ENCODE measurements at places on chromosomes 5 and 9.

DNA sequence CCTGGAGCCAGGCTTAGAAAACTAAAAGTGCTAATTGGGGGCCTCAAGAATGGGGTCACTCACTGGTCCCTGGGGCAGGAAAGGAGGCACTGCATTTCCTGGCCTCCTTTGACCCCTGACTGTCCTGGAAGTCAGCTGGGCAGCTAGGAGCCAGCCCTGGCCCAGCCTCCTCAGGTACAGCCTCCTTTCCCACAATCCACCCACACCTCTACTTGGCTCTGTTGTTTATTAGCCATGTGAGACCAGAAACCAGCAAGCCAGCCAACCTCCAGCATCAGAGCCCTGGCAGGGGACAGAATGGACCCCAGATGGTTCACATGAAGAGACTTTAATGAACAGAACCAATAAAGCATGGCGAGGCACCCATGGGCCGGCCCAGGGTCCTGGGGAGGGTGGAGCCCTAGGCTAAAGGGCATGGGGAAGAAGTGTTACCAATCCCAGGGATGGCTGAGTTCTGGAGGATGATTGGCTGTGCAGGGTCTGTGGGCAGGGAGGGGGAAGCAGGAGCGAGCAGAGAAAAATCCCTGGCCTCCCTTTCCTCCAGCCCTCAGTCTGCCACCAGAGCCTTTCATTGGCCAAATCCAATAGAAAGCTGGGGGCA, 55.3 kb upstream of the ANGPTL2 start:
- DNase-seq = no peak

DNA sequence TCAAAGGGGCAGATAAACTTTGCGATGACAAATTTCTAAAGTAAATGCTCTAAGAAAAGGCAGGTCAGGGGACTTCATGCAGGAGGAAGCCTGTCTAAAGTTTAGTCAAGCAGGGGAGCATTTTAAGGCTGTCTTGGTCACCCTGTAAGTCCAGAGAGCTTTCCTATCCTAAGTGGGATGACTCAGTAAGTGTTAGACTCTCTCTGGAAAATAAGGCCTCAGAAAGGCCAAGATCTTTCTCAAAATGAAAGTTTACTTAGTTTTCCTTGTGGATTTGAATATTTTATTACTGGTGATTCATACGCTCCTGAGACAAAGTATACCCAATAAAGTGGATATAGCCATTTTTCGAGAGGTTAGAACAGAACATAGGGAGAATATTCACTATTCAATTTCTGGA, 806.9 kb upstream of the CDH9 start:
- DNase-seq = no peak

DNA sequence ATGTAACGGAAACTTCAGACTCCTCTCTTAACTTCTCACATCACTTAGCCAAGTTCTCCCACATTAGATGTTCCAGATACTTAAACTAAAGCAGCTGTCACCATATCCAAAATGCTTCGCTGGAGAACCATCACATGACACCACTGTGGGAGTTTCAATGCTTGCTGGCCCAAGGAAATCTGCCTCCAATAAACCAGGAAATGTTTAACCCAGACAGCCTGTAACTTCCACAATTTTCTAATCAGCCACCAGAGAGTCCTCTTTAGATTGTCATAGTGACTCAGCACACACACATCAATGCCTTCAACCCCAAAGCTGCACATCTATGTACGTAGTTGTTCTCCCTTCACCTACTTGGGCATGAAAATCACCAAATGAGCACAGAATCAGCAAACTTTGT, 118.7 kb downstream of the LPAR1 start:
- no peak for DNase-seq

DNA sequence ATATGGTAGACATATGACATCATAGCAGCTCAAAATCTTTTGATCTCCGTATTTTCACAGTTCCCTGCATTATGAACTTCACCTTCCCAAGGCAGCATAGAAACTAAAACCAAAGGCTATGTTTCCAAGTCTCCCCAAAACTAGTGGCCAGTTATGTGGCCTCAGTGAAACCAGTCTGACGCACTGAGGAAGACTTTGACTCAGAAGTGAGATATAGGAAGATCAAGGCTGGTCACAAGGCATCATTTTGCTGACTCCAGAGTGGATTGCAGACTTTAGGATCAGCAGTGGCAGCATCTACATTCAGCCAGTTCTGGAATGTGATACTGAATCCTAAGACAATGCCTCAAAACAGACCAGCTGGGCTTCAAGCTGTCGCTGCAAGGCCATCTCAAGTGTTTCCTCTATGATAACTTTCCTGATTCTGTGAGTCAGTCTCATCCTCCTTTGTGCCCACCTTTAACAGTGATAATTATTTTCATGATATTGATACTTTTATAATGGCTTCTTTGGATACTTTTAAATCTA, 34.4 kb upstream of the ELL2 start:
- no peak for DNase-seq

DNA sequence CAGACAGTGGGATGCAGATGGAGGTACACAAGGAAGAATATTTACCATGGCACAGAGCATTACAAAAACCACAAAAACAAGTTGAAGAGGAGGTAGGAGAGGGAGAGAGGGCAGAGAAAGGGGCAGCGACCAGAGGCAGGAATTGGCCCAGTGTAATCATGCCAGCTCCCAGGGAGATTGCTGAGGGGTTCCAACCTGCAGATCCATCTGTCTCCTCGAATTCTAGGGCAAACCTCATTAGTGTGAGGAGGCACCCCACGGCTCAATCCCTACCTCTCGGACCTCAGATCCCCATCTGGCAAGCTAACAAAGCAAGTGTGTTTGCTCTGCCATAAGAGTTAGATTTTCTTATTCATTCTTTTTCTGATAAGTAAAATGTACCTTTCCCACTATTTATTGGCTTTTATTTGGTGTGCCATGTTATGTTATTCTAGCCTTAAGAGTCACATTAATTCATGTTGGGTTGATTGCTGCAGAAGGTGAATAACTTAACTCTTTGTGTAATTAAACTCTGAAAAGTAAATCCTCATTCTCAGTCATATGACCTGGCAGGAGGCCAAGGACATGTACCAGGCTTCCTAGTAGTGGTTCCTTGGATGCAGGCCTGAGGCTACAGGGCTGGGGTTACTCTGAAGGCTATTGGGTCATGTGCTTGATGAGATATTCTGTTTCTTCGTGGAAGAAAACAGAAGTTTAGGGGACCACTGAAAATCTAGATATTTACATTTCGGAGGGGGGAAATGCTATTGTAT, 315.2 kb upstream of the ATP10B start:
- DNase-seq = peak; percentile 85

GRCh38 chr5:138927544-138927943, 52.4 kb upstream of the LRRTM2 start:
- DNase-seq = no peak

- DNase-seq = no peak
Measured at GRCh38 chr9:4463824-4464223, 26.4 kb upstream of the SLC1A1 start.

DNA sequence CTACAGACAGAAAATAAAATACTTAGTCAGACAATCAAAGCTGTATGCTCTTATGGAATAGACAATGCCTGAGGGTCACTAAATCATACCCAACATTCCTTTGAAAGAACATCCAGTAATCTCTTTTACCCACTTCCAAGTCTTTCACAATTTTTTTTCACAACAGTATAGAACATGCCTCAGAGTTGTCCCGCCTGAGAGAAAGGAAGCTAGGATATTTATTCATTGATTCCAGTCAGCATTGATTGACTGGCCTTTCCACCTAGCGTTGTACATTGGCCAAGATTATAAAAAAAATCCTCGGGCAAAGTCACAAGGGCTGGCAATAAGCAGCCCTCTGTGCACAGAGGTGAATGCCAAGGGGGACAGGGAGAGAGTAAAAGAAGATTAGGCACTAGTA, 318.1 kb upstream of the PIK3R1 start:
- no peak for DNase-seq

DNA sequence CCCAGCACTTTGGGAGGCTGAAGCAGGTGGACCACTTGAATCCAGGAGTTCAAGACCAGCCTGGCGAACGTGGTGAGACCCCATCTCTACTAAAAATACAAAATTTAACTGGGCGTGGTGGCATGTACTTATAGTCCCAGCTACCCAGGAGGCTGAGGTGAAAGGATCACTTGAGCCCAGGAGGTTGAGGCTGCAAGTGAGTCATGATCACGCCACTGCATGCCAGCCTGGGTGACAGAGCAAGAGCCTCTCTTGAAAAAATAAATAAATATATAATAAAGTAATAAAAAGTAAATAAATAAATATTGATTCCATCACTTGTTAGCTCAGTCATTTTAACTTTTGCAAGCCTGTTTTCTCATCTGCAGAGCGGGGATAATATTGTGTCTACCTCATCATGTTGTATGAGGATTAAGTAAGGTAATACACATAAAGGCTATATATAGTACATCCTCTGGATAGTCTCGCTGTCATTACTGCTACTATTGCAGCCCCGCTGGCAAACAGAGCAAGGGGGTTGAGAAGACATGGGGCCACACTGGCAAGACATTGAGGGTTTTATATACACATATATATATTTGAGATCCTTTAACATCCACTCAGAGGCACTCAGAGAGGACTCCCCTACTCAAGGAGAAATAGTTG, 210.9 kb downstream of the C9orf152 start:
- no peak for DNase-seq

DNA sequence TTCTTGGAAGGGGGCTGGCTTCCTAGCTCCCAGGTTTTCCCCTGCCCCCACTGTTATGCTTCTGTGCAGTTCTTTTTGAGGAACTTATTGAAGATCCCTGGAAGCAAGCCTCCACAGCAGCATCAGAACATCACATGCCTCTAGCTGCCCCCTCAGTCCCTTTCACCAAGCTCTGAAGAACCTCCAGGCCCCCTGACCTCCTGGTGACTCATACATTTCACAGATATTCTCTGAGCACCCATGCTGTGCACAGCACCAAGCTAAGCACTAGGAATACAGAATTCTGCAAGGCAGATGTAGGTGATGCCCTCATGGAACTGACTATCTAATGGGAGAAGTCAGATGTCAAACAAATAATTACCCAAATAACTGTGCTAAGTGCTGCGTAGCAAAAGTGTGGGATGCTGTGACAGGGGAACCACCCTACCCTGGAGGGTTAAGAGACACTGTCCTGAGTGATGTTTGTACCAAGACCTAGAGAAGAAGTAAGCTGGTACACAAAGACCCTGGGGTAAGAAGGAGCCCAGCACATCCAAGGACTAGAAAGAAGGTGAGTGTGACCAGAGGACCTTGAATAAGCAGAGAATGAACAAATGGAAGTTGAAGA, 213.7 kb upstream of the NR4A3 start:
- DNase-seq = no peak

DNA sequence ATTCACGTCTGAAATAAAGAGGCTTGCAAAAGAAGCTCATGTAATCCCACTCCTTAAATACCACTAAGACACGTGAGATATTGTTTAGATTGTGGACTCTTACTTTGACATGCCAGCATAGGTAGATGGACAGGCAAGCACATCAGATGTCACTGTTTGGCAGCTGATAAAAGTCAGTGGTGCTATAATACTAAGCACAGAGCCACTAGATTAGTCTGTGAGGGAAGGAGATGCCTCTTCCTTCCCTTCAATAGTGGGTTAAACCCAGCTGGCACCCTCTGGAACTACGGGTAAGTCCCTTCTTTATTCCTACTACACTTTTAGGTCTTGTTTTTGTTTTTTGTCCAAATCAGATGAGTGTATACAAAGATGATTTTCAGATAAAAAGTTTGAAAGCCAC, at the start of gene MYOT:
Gene MYOT, plus strand, starts transcription at position 197 of the 400 bp plus-strand sequence. CDS start 2,792 bp downstream, outside the sequence.
- no peak for DNase-seq

GRCh38 chr5:32503261-32503660, 58.7 kb upstream of the ZFR start:
- DNase-seq = no peak

GRCh38 chr5:180289433-180289832, 2.5 kb downstream of the MAPK9 start:
- no peak for DNase-seq

GRCh38 chr5:143064218-143064641, 294.1 kb downstream of the ARHGAP26 start:
- DNase-seq = no peak

- DNase-seq = no peak
Measured at GRCh38 chr9:81430727-81431126, 258.6 kb downstream of the TLE1 start.

DNA sequence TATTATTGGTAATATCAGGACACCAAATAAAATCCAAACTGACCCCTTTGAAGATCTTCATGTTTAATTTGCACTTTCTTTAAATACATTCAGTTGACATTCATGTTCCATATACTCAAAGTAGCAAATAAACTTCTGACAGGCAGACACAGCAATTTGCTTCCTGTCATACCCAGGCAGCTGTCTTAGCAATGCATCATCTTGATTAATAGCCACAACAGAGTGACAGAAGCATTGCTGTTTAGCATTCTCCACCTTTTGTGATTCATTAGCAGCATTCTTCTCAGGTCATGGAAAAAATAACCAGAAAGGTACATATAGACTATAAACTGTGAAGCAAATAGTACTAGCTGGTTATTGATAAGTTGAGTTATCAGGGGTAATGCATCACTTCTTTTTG, 366.8 kb downstream of the CYLC2 start:
- DNase-seq = no peak

- DNase-seq = no peak
Measured at GRCh38 chr5:142017832-142018427, 5.1 kb upstream of the GNPDA1 start.

- no peak for DNase-seq
Measured at GRCh38 chr9:78070521-78070920, 38.9 kb upstream of the GNAQ start.

DNA sequence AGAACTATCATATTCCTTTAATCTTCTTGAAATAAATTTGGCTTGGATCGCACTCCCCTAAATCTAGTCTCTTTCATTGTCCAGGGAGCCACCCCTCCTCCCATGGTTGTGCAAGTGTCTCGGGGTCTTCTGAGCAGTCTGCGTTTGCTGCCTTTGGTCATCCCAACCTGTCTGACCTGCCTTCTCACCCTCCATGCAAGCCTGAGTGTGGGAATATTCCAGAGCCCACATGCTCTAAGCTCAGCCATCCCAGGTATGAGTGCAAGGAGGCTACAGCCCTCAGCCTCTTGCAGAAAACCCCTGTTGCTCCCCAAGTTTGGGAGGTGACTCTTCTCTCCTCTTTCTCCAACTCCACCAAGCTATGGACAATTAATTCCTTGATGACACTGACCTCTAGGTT, 7.7 kb upstream of the CTSL start:
- no peak for DNase-seq

DNA sequence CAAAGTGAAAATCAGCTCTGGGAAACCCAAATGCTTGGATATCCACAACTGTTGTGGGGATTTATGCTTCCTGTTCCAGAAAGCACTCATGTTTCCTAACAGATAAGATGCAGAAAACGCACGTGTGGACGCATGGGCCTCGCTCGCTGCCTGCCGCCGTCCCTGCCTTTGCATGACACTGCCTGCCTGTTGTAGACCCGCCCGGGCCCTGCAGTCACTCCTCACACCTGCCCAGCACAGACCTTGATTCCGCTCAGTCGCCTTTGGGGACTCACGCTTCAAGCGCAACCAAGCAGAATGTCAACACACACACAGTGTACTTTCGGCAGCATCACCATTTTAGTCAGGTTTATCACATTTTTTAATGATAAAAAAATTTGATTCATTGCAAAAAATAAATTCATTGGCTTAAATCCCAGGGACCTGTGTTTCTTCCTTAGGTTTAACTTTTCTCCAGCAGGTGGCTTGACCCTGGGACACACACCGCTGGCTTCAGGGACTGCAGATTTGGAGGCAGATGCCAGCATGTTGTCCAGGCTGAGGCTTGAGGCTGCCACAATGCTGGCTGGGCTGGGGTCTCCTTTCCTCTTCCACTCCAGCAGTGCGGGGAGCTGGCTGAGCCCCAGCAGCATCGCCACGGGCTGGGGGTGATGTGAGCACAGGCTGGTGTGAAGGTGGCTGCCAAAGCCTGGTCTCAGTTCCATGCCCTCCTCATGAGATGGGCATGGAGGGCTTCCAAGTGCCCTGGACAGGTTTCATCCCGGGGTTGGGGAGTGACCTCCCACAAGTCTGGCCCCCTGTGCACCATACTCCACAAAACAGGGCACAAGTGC, 416.9 kb upstream of the IRX4 start:
- DNase-seq = no peak
